Sciatic nerve (tissue), 2 donors: ENCODE measurements at places on chromosomes 12 and 14. TPM values are rescaled to one million over a fixed set of nuclear protein-coding genes. Genes with fewer than 3 reads are reported as not detected.
A peak's percentile ranks its signal among the peaks of the same experiment; 100 is the strongest.

Gene PRKCH
- 52.9 TPM for total RNA-seq

Gene TMEM52B
- 0.45 TPM for total RNA-seq

Gene PPP4R4
- 1.0 TPM for total RNA-seq

DNA sequence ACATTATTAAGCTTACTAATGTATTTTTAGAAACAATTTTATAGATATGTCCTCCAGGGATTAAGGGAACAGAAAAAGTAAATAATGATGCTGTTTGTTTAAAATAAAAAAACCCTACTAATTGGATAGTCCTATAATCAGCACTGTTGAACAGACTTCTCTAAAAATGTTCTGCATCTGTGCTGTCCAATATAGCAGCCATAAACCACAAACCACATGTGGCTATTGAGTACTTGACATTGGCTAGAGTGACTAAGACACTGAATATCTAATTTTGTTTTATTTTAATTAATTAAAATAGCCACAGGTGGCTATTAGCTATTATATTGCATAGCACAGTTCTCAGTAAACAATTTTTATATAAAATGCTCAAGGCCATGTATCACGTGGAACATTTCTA is 210.4 kb downstream of the DPY19L2 start:
- no peak for DNase-seq

- peak; percentile 73 for DNase-seq
These were observed 201.9 kb upstream of the DIO3 start for GRCh38 chr14:101359221-101360053.
